BJ (cell line): ENCODE measurements at places on chromosomes 11 and 22.
A peak's percentile ranks its signal among the peaks of the same experiment; 100 is the strongest.

- DNase-seq = peak; percentile 31
Measured at GRCh38 chr11:116792869-116793771, 1.4 kb upstream of the APOA5 start.

DNA sequence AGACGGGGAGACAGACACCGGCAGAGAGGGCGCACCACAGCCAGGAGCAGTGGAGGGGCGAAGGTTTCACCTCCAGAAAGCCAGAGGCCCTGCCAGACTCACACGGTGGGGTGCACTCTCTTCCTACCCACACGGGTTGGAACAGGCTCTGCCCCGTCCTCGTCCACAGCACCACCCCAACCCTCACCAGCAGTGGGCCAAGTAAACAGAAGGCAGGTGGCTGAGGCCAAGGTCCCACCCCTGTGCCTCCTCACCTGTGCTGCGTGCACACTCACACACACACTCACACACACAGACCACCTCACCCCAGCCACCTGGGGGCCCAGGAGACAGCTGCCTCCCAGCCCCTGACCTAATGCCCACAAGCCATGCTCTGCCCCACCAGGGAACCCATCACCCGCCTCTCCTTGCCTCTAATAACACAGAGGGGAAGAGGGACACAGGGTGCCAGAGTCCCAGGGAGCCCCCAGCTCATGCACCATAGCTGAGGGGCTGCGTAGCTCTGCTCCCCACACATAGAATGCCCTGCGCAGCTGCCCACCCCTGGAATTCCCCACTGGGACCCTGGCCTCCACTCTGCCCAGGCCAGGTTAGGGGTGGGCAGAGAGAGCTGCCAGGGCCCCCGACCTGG, 3.1 kb downstream of the CYB5R3 start:
- no peak for DNase-seq

- DNase-seq = no peak
Measured at GRCh38 chr11:100684101-100685065, 2.7 kb upstream of the ARHGAP42 start.

GRCh38 chr22:20639343-20639742, 131.9 kb downstream of the MED15 start:
- no peak for DNase-seq

DNA sequence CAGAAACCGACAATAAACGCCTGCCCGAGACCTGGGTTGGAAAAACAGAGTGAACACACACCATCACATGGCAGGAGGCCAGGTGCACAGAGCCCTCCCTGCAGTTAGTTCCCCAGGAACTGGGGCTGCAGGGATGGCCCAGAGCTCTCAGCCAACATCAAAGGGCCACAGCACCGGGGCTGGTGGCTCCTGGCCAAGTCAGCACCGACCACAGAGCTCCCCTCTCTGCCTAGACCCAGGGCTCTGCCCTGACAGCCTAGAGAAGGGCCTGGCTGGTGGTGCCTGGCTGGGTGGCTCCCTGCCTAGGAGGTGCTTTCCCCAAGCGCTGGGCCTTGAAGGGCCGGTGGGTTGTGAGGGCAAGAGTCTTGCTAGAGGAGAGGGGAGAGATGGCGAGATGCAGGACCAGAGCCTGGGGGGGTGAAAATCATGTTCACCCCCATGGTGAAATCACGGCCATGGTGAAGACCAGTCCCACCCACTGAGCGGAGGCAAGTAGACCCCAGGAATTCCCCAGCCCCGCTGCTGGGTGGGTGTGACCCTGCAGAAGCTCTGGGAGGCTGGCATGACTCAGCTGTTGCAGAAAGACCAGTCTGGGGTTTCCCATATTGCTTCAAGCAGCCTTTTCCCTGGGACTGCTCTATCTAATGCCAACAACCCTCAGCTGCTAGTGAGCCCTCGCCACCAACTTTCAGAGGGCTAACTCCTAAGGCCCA, 7.2 kb upstream of the BID start:
- peak; percentile 45 for DNase-seq

DNA sequence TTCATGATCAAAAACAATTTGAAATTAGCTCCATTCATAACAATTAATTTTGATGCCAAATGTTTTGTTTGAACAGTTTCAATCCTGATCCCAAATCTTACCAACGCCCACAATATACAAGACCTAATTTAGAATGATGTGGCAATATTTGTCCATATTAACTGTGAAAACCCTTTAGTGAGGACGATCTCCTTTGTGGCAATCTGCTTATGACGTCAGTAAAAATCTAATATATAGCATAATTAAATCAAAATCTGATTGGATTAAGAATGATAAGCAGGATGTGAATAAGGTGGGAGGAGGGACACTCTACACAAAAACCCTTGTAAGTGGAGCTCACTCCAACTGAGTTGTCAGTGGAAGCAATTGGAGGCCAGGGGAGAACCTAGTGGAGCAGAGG, 11.9 kb upstream of the SLC5A4 start:
- no peak for DNase-seq

GRCh38 chr22:41343717-41344116, 38.0 kb upstream of the TEF start:
- DNase-seq = no peak

DNA sequence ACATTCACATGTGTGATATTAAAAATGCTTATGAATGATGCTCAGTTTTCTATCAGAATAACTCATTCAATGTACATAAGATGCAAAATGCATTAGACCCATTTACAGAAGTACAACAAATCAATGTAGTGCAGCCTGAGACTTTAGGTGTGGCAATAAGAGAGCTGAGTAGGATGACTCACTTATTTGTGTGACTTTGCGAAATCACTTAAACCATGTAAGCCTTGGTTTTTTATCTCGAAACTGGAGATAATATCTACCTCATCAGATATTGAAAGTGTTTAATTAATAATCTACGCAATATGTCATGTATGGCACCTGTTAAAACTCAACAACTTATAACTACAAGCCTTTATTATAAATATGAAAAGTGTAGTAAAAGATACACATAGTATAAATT, 105.7 kb upstream of the LUZP2 start:
- no peak for DNase-seq

DNA sequence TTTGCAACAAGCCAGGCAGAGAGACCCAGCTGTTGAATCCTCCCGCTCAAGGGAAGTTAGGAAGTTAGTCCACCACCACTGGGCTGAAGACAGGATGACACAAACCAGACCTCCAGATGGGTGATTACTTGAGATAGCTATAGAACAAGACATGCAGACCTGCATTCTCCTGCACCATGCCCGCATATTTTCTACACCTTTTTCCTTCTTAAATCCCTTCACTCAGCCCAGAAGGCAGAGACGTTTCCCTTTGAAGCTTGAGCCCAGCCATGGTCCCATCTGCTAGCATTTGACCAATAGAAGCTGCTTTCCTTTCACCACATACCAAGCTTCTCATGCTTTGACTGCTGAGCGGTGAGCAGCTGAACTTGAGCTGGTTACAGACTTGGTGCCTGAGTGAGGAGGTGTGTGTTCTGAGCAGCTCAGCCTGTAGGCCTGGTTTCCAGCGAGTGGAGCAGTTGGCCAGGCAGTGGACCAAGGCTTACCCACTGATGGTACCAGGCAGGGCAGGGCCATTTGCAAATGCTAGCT, 29.2 kb upstream of the CBX6 start:
- DNase-seq = no peak

DNA sequence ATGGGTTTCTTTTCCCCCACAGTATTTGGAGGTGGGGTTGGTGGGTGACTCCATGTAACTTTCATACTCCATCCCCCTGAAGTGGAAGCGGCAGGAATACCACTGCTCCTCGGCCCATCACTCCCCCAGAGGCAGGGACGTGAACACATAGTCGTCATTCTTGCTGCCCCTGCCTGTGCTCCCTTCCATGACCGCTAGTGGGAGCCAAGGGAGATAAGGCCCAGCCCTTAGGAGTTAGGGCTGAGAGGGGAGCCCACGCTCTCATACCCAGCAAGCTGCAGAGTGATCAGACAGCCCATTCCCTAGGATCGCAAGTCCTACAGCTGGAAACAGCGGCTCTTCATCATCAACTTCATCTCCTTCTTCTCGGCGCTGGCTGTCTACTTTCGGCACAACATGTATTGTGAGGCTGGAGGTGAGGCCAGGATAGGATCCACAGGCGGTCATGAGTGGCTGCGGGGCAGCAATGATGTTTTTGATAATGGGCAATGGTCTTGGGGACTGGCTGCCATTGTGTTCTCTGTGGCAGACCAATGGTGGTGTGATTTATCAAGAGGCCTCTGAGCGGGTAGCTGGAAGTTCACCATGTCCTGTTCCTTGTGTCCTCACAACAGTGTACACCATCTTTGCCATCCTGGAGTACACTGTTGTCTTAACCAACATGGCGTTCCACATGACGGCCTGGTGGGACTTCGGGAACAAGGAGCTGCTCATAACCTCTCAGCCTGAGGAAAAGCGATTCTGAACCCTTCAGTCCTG, 15.9 kb downstream of the RHOG start:
- DNase-seq = no peak

DNA sequence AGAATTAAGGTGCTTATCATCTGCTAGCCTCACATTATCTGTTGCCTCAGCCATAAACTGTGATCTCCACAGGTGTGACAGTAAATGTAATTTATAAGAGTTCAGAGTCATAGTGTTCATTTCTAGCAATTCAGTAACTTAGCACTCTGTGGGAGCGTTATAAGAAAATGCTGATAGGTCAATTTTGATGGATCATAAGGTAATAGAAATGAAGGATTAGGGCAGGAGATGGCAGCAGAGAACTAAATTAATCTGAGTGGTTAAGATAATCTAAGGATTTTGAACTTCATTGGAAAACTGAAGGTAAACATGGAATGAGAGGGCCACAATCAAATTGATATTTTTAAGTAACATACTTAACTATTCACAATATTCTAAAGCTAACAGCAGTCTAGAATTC, 26.5 kb upstream of the SLC22A9 start:
- no peak for DNase-seq

- DNase-seq = no peak
Measured at GRCh38 chr11:105193260-105193659, 53.7 kb upstream of the CARD18 start.

- DNase-seq = no peak
Measured at GRCh38 chr11:9046481-9046880, 42.7 kb upstream of the NRIP3 start.

GRCh38 chr11:4195909-4196308, 101.3 kb downstream of the RRM1 start:
- no peak for DNase-seq

- DNase-seq = no peak
Measured at GRCh38 chr11:61045271-61045670, 57.0 kb upstream of the CD5 start.

- DNase-seq = no peak
Measured at GRCh38 chr11:64364911-64365310, 5.9 kb downstream of the RPS6KA4 start.

GRCh38 chr22:48953830-48954229, 873.8 kb downstream of the BRD1 start:
- no peak for DNase-seq

DNA sequence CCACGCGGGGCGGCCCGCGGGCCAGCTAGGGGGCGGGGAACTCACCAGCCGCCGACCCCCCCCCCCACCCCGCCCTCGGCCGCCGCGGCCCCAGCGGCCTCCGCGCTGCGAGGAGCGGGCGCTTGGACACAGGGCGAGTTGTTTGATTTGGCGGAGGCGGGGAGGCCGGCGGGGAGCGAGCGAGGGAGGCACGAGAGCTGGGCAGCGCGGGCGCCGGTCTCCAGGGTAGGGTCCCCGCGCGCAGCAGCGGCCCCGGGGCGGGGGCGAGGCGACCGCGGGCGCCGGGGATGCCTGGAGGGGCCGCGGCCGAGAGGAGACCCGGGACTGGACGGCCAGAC, 64.4 kb downstream of the NAV2 start:
- no peak for DNase-seq

DNA sequence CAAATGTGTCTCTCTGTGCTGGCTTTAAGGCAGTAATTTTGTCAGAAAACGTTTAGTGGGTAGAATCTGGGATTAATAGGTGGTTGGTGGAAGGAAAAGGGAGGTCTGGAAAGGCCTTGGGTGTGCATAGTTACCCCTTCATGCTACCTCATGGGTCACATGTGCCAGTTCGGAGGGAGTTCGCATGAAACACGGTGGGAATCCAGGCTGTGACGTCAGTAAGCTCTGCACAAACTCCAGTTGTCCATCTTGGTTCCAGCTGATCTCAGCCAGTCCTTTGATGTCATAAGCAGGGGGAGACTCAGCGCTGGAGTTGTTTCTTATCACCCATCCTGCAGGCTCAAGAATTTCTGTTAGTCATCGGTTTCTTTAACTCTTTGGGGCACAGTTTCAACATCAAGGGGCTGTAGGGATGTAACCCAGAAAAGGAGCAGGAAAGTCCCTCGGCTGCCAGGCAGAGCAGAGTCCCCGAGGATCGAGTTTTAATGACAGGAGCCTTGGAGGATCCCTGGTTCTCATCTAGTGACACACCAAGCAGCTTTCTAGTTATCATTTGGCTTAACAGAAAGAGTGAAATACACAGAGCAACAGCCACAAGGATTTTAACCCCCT, 28.9 kb downstream of the MOV10L1 start:
- DNase-seq = peak; percentile 49

- DNase-seq = no peak
Measured at GRCh38 chr22:24485608-24486007, 9.5 kb upstream of the UPB1 start.

GRCh38 chr11:28259177-28259843, 151.1 kb downstream of the METTL15 start:
- no peak for DNase-seq

DNA sequence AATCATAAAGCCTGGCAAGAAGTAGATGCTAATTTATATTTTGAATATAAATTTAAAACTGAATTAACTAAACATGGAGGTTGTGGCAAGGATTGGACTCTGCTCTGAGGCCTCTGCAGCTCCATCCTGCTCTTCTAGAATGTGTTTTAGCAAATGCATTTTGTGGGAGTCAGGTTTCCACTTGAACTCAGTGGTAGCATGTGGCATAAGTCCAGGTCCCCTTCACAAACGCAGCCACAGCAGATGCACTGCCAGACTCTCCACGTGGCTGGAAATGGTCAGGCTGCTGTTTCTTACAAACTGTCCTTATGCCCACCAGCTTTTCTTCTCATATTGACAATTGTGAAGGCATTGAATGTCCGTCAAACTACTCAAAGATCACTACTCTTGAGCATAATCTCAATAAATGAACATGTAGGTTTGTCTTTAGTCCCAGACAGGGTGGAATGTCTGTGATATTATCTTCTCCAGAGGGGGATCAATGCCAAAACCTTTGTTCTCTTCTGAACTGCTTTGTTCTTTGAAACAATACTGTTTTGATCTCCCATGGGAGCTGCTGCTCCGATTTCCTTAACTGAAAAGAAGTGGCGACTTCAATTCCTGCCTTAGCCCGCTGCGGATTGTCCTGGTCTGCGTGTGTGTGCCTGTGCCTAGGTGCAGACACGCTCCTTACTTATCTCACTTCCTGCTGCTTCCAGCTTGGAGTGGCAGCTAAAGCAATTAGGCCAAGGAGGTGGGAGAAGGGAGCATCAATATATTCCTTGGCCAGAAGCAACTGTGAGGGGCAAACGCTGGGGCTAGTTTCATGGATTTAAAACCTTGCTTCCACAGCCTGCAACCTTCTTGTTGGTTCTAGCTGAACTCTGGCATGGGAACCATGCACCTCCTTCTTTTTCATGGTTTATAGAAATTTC, 24.2 kb downstream of the EIF4G2 start:
- DNase-seq = no peak

- no peak for DNase-seq
Measured at GRCh38 chr11:6746086-6746618, 25.6 kb downstream of the OR2AG2 start.

GRCh38 chr11:60658409-60658808, 41.0 kb upstream of the MS4A8 start:
- DNase-seq = no peak
